ENCODE measurements at places on chromosomes 4 and X. TPM values are rescaled to one million over a fixed set of nuclear protein-coding genes. Genes with fewer than 3 reads are reported as not detected.

Gene CSAG2
- total RNA-seq = not detected

Gene PDLIM3
- 281 TPM for total RNA-seq

DNA sequence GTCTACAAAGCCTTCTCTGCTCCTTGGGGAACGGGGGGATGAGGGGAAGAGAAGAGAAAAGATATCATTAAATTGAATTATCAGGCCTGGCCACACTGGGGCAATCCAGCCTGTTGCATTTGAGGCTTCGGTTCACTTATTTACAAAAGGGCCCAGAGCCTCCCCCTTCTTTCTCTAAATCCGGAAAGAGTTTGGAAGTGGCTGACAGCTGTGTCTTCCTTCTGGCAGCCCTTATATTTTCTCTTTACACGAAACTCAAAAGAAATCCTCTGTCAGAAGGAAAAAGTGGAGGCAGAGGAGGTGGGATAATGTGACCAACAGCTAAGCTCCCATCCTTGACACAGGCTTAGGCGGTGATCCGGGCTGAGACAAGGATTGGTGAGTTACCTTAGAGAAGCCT lies 158.3 kb upstream of the TAPT1 start:
- no peak for DNase-seq

GRCh38 chrX:121000589-121000988 lies 15.0 kb upstream of the CT47A1 start:
- DNase-seq = no peak

- no peak for DNase-seq
These were observed 34.7 kb upstream of the HPGDS start for GRCh38 chr4:94377294-94377693.

DNA sequence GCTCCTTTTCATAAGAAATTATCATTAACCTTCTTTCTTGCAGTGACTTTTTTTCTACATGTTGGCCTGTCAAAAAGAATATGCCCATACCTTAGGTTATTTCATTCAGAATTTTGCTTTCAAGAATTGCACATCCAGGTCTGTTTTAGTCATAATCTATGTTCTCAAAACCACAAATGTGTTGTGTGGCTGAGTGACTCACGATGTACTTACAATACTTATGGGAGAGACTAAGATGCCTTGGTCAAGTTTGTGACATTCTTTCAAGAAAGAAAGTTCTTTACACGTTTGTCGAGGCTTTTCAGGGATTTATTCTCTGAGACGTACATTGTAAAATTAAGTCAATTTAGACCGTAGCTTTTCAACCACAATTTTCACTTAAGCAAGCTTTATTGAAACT lies 396.7 kb downstream of the FSTL5 start:
- DNase-seq = no peak

- no peak for DNase-seq
These were observed 154.9 kb upstream of the BMP3 start for GRCh38 chr4:80875642-80876041.

DNA sequence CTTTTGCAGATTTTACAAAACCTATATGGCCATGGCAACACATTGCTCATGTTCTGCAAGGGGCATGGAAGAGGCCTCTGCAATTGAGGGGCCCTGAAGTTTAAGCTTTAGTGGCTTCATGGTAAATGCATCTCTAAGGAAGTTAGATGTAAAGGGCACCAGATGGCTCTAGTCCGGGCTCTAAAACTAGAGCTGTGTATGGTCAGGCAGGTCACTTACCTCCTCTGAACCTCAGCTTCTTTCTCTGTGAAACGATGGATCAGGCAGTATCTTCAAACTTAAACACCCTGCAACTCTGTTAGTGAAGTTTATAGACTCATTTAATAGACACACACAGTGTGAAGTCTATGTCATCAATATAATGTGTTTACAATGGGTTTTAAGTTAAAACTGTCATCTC lies 10.0 kb downstream of the MAGEB17 start:
- no peak for DNase-seq

- no peak for DNase-seq
These were observed 16.6 kb downstream of the CHST7 start for GRCh38 chrX:46589977-46590723.

DNA sequence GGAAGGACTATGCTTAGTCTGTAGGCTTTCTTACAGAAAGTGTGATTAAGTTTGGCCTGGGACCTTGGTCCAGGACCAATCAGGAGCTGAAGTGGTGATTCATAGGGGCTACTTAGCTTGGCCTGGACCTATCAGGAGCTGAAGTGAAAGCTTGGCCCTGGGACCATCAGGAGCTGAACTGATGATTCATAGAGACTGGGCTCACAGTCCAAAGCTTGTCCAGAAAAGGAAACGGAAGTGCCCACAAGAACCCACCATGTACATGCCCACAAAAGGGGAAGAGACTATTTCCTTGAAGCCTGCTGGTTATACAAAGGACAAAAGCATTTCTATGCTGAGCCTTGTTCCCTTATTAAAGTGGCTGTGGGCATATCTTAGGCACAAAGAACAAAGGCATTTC lies 12.6 kb downstream of the TENT5D start:
- no peak for DNase-seq
